Thoracic aorta (tissue), 2 donors: ENCODE measurements at places on chromosomes 1 and 21. TPM values are rescaled to one million over a fixed set of nuclear protein-coding genes. Genes with fewer than 3 reads are reported as not detected.

GRCh38 chr1:113928187-113928930 lies 765 bp upstream of the HIPK1 start:
- no peaks in the 10 kb centered on the region for H3K27me3 ChIP-seq
- H3K27ac ChIP-seq = peak overlapping the region; percentile 97
- peak overlapping the region; percentile 84 for H3K4me3 ChIP-seq
- H3K36me3 ChIP-seq = no peaks in the 10 kb centered on the region

- H3K4me3 ChIP-seq = no peak overlapping the region
- no peaks in the 10 kb centered on the region for H3K4me1 ChIP-seq
- H3K36me3 ChIP-seq = no peaks in the 10 kb centered on the region
- H3K27ac ChIP-seq = no peak overlapping the region
- DNase-seq = no peak
Observed at GRCh38 chr1:1088029-1088800, 14.1 kb upstream of the RNF223 start.

DNA sequence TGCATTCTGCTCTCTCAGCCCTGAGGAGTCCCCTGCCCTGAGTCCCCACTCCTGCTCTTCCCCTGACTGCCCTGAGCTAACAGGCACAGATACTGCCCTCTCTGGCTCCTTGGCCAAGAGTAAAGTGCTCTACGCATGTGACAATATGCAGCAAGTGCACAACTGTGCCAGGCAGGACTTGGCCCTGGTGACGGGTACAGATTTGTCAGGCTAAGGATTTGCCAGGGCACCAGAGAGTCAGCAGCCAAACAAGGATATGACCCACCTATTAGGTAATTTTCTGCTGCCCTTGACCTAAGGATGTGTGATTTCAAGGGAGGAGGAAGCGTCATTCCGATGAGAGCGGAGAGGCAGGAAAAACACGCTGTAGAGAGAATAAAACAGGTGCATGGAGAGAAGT lies 339.0 kb downstream of the PTPRU start:
- no peaks in the 10 kb centered on the region for H3K4me1 ChIP-seq
- no peaks in the 10 kb centered on the region for H3K36me3 ChIP-seq
- H3K27me3 ChIP-seq = no peaks in the 10 kb centered on the region
- no peak overlapping the region for H3K4me3 ChIP-seq
- DNase-seq = no peak

GRCh38 chr1:201360901-201361651 lies 16.4 kb downstream of the TNNT2 start:
- H3K4me3 ChIP-seq = no peak overlapping the region
- H3K36me3 ChIP-seq = no peaks in the 10 kb centered on the region
- DNase-seq = no peak
- H3K27me3 ChIP-seq = no peaks in the 10 kb centered on the region
- no peak overlapping the region for H3K27ac ChIP-seq
- H3K4me1 ChIP-seq = no peaks in the 10 kb centered on the region

GRCh38 chr1:19062258-19063029 lies 106.0 kb upstream of the IFFO2 start:
- H3K27ac ChIP-seq = no peak overlapping the region
- H3K4me1 ChIP-seq = no peaks in the 10 kb centered on the region
- no peak for DNase-seq
- H3K27me3 ChIP-seq = no peaks in the 10 kb centered on the region
- no peak overlapping the region for H3K4me3 ChIP-seq

GRCh38 chr1:214303141-214303930 lies 22.4 kb downstream of the SMYD2 start:
- DNase-seq = no peak
- H3K27me3 ChIP-seq = no peaks in the 10 kb centered on the region
- no peaks in the 10 kb centered on the region for H3K36me3 ChIP-seq
- peak overlapping the region; percentile 54 for H3K4me3 ChIP-seq

- no peaks in the 10 kb centered on the region for H3K4me1 ChIP-seq
- H3K27me3 ChIP-seq = no peaks in the 10 kb centered on the region
- no peaks in the 10 kb centered on the region for H3K36me3 ChIP-seq
- H3K4me3 ChIP-seq = no peak overlapping the region
- DNase-seq = no peak
Observed at GRCh38 chr1:104322131-104322530, 572.4 kb downstream of the AMY1C start.

DNA sequence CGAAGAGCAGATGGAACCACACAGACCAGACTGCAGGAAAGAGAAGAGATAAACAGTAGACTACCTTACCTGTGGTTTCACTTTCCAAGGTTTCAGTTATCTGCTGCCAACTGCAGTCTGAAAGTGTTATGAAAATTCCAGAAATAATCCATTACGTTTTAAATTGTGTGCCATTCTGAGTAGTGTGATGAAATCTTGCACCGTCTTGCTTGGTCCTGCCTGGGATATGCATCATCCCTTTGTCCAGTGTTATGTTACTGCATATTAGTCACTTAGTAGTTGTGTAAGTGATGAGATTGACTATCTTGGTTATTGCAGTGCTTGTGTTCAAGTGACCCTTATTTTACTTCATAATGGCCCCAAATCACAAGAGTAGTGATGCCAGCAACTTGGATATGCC lies 33.9 kb downstream of the DNAJC6 start:
- no peaks in the 10 kb centered on the region for H3K27me3 ChIP-seq
- H3K27ac ChIP-seq = no peak overlapping the region
- H3K36me3 ChIP-seq = no peaks in the 10 kb centered on the region
- no peaks in the 10 kb centered on the region for H3K4me1 ChIP-seq
- DNase-seq = no peak

DNA sequence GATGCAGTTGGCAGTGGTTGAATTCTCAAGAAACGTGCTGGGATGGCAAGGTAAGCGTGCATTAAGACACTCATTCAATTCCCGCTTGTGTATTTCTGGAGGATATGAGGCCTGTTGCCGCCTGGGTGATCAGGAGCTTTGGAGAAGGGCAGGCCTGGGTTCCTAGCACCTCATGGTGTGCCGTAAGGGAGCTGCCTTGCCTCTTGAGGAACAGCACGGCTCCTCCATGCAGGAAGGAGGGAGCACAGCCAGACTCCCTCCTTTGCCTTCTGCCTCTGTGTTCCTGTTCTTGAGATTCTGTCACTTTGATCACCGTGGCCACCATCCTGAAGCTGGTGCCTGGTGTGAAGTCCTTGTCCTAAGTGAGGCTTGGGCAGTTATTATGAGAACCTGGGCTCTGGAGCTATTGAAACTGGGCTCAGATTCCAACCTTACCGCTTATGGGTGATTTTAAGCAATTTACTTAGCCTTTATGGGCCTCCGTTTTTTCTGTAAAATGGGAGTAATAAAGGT lies 18.3 kb downstream of the SLFNL1 start:
- peaks cover 75% of the 10 kb centered on the region for H3K36me3 ChIP-seq
- no peak for DNase-seq
- H3K4me1 ChIP-seq = peaks cover 11% of the 10 kb centered on the region
- no peaks in the 10 kb centered on the region for H3K27me3 ChIP-seq
- H3K4me3 ChIP-seq = no peak overlapping the region

- H3K4me1 ChIP-seq = peaks cover 6% of the 10 kb centered on the region
- no peak overlapping the region for H3K27ac ChIP-seq
- H3K36me3 ChIP-seq = no peaks in the 10 kb centered on the region
- no peak overlapping the region for H3K4me3 ChIP-seq
- H3K27me3 ChIP-seq = no peaks in the 10 kb centered on the region
- no peak for DNase-seq
Observed at GRCh38 chr1:97827887-97828286, 92.9 kb downstream of the DPYD start.

DNA sequence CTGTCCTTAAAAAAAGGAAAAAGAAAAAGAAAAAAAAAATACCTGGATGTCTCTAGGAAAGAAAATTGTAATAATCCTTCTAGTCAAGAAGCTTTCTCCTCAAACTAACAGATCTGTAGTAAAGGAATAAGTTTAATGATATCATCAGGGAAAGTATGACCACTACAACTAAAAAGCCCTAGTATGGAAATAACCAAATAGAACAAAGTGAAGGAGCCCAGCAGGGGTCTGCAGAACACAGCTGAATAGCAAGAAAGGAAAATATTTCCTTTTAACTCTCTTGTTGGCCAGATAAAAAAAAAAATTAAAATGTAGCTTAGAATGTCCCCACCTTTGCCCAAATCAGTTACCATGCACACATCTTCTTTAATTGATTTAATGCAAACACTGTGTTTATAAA lies 43.2 kb downstream of the PRRX1 start:
- no peak for DNase-seq
- H3K4me1 ChIP-seq = peaks cover 81% of the 10 kb centered on the region
- no peaks in the 10 kb centered on the region for H3K27me3 ChIP-seq
- H3K27ac ChIP-seq = peak overlapping the region; percentile 96

DNA sequence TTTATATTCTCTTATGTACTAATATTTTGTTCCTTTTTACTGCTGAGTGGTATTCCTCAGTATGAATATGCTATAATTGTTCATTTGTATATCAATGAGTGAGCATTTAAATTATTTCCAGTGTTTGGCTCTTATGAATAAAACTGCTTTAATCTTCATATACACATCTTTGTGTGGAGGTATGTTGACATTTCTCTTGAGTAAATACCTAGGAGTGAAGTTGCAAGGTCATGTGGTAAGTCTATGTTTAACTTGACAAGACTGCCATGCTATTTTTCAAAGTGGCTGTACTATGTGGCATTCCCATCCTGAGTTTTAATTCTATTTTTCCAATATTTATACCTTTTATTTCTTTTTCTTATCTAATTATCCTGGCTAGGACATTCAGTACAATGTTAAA lies 124.2 kb downstream of the ADSS2 start:
- peaks cover 19% of the 10 kb centered on the region for H3K4me1 ChIP-seq
- H3K27ac ChIP-seq = no peak overlapping the region
- H3K36me3 ChIP-seq = no peaks in the 10 kb centered on the region
- DNase-seq = no peak
- no peak overlapping the region for H3K4me3 ChIP-seq

DNA sequence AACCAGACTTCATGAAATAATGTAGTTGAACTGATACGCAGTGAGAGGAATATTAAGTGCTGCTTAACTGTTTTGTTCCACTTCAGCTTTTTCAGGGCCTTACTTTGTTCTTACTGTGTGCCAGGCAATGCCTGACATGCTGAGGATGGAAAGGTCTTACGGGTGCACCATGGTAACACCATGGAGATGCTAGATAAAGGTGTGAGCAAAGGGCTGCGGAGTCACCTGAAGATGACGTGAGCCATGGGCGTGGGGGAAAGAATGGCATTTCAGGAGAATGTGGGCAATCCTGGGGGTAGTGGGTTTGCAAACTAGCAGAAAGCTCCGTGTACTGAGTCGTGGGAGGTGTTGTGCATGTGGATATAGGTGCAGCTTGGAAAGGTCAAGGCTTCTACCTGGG lies 27.3 kb downstream of the MAN1C1 start:
- no peak for DNase-seq
- H3K27ac ChIP-seq = no peak overlapping the region
- H3K27me3 ChIP-seq = no peaks in the 10 kb centered on the region
- H3K4me3 ChIP-seq = no peak overlapping the region
- peaks cover 13% of the 10 kb centered on the region for H3K4me1 ChIP-seq

DNA sequence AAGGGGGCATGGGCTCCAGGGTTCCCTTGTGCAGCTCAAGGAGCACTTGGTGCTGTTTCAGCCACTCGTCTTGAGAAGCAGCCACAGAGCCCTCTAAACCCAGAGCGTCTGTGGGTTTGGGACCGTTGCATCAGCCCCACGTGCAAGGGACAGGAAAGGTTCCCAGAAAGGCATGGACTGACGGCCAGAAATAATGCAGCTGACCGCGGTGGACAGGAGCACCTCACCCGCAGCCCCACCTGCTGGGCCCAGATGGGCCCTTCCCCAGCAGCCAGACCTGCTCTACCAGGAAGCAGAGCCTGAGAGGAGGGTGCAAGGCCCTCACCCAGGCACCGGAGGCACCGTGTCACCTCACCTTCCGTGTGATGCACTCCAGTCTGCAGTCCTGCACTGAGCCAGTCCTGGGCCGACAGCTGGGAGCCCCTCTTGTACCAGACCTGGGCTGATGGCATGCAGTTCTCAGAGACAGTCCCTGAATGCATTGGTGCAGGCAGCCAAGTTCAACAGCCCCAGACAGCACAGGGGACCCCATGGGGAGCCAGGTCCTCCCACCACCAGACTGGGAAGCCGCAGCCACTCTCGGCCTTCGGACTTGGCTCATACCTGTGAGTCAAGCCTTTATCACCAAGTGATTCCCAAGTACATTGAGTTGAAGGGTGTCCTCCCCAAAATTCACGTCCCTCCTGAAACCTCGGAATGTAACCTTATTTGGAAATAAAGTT lies 4.8 kb upstream of the TFF3 start:
- no peaks in the 10 kb centered on the region for H3K36me3 ChIP-seq
- H3K27me3 ChIP-seq = no peaks in the 10 kb centered on the region
- no peak overlapping the region for H3K4me3 ChIP-seq
- H3K27ac ChIP-seq = no peak overlapping the region

- no peak overlapping the region for H3K27ac ChIP-seq
- H3K27me3 ChIP-seq = no peaks in the 10 kb centered on the region
- no peaks in the 10 kb centered on the region for H3K36me3 ChIP-seq
- no peak overlapping the region for H3K4me3 ChIP-seq
- no peaks in the 10 kb centered on the region for H3K4me1 ChIP-seq
Observed at GRCh38 chr21:37040212-37040611, 32.7 kb downstream of the PIGP start.

GRCh38 chr1:106908689-106909088 lies 147.8 kb upstream of the PRMT6 start:
- no peaks in the 10 kb centered on the region for H3K27me3 ChIP-seq
- no peak for DNase-seq

- H3K4me1 ChIP-seq = peaks cover 32% of the 10 kb centered on the region
- H3K36me3 ChIP-seq = no peaks in the 10 kb centered on the region
- peak overlapping the region; percentile 22 for H3K27ac ChIP-seq
- no peaks in the 10 kb centered on the region for H3K27me3 ChIP-seq
- DNase-seq = no peak
Observed at GRCh38 chr21:44984428-44984791, 44.6 kb downstream of the SLX9 start.

- H3K4me3 ChIP-seq = no peak overlapping the region
- no peak overlapping the region for H3K27ac ChIP-seq
- no peak for DNase-seq
- H3K27me3 ChIP-seq = no peaks in the 10 kb centered on the region
- H3K36me3 ChIP-seq = no peaks in the 10 kb centered on the region
Observed at GRCh38 chr21:39120876-39121599, 62.2 kb downstream of the PSMG1 start.

Gene CHODL
- 5.3 TPM for total RNA-seq

Gene KCNE2
- total RNA-seq = not detected

Gene UBE4B
- 55.0 TPM for total RNA-seq

Gene AQP10
- total RNA-seq = not detected

Gene GRIK1
- 0.21 TPM for total RNA-seq

Gene NUAK2
- total RNA-seq = 1.5 TPM
